ENCODE measurements at places on chromosomes 3 and 15.

GRCh38 chr3:169505577-169506230 is 157.8 kb downstream of the MECOM start:
- DNase-seq: no peak

GRCh38 chr15:69926006-69926405 is 171.7 kb downstream of the TLE3 start:
- DNase-seq: no peak

GRCh38 chr15:73867956-73868355 is 5.4 kb upstream of the TBC1D21 start:
- DNase-seq: no peak

DNA sequence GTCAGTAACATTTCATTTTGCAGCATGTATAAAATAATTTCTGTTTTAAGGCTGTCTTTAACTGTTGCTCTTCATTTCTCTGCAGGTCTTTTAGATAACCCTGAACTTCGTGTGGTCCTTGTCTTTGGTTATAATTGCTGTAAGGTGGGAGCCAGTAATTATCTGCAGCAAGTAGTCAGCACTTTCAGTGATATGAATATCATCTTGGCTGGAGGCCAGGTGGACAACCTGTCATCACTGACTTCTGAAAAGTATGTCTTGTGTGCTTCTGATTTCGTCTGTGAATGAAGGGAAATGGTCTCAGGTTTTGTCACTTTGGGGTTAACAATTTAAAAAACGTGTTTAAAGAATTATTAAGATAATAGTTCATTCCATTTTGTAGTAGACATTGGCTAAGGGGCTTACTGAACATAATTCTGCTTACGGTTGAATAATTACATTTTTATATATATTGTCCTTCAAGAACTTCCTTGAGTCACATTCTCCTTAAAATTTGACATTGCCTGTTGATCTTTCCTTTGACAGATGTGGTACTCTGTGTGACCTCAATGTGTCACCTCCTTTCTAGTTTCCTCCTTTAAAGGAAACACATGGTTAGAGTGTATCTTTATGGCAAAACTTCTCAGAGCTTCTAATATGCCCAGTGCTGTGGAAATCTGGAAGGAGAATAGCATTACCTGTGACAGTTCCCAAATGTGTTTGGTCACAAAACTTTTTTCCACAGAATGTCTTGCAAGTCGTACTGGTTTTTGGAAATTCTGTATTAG is 26.3 kb downstream of the FBXO22 start:
- peak; percentile 9 for DNase-seq

- peak; percentile 37 for DNase-seq
Observed at GRCh38 chr3:123026565-123027291, 835 bp downstream of the SEMA5B start.

GRCh38 chr3:30666572-30667279 is 60.3 kb downstream of the TGFBR2 start:
- no peak for DNase-seq

- no peak for DNase-seq
Observed at GRCh38 chr3:24765399-24765798, 270.7 kb upstream of the THRB start.

DNA sequence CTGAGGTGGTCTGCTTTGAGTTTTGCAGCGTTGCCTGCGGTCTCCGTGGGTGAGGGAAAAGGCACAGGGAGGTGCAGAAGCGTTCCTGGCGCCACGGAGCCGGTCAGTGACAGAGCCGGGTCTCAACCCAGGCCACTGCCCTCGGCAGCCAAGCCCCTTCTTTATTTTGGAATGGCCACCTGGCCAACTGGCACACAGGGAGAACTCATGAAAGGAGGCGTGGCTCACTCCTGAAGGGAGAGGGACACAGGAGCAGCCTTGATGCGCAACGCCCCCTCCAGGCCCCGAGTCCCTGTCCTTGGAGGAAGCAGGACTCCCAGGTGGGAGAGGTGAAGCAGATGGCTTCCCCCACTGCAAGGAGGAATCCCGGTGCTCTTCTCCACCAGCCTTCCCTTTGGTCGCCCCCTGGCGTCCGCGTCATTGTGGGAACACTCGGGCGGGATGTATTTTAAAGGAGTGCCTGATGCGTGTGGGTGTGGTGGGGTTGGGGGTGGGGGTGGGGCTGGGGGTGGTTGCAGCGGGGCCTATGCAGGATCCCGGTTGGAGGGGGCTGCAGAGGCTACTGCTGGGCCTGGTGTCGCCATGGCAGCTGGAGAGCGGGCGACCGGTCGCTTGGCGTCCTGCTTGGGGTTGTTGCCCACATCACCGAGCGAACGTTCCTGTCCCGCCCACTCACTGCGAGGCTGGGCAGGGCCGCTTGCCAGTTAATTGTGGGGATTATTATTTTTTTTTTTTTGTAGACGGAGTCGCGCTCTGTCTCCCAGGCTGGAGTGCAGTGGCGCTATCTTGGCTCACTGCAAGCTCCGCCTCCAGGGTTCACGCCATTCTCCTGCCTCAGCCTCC is 32.6 kb downstream of the APBA2 start:
- peak; percentile 53 for DNase-seq

- no peak for DNase-seq
Observed at GRCh38 chr3:122578069-122578740, 755 bp downstream of the PARP15 start.

- peak; percentile 63 for DNase-seq
Observed at GRCh38 chr3:158727206-158728060, 4.8 kb downstream of the RARRES1 start.

- no peak for DNase-seq
Observed at GRCh38 chr3:181722156-181722555, 10.4 kb downstream of the SOX2 start.

DNA sequence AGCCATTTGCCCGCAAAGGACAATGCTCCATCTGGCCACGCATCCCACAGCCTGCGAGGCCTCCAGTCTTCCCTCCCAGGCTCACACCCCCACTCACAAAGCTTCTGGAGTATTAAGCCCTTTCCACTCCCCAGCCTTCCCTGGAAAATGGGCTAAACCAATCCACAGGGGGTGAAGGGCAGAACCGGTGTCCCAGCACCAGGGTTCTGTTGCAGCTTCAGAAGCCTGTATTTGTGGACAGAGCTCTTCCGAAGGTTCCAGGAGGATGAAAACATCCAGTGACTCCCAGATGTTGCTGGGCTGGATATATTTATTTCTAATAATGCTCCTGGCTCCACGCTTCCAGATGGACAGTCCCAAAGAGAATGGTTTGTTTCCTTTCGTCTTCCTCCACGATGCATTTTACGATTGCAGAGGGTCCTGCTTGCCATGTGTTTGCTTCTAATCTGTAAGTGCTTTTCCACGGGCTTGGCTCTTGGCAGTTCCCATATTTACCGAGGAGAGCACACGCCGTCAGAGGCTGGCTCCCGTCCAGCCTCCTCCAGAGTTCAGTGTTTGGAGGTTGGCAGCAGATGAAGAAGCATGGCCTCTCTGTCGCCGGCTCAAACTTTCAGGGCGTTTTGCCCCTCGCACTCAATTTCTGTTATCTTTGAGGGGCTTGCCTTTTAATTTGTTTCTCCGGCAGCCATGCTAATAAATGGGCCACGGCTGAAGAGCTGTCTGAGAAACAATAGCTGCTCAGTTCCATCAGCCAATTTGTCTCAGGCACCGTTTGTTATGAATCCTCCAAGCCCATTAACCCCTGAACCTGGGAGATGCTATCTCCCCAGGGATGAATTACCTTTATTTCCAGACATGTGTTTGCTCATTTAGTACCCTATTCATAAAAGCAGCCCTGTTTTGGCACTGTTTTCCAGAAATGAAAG is 367.9 kb upstream of the PROK2 start:
- DNase-seq: no peak

GRCh38 chr15:74297887-74298286 is 61.8 kb downstream of the CCDC33 start:
- no peak for DNase-seq

Measured in activated CD4-positive, alpha-beta T cell treated with anti-CD3 and anti-CD28 coated beads for 36 hours (primary cell).